ENCODE measurements at places on chromosomes 1 and 21. TPM values are rescaled to one million over a fixed set of nuclear protein-coding genes. Genes with fewer than 3 reads are reported as not detected.

- H3K4me1 ChIP-seq = no peaks in the 10 kb centered on the region
- no peaks in the 10 kb centered on the region for H3K27me3 ChIP-seq
- H3K27ac ChIP-seq = no peak overlapping the region
- no peak for DNase-seq
- no peak overlapping the region for H3K4me3 ChIP-seq
- H3K36me3 ChIP-seq = no peaks in the 10 kb centered on the region
Measured at GRCh38 chr1:180232521-180233043, 2.5 kb downstream of the LHX4 start.

- no peak overlapping the region for H3K27ac ChIP-seq
- H3K36me3 ChIP-seq = no peaks in the 10 kb centered on the region
- no peaks in the 10 kb centered on the region for H3K27me3 ChIP-seq
- H3K4me3 ChIP-seq = no peak overlapping the region
- H3K4me1 ChIP-seq = no peaks in the 10 kb centered on the region
- DNase-seq = no peak
Measured at GRCh38 chr1:50568782-50569181, 145.5 kb upstream of the DMRTA2 start.

DNA sequence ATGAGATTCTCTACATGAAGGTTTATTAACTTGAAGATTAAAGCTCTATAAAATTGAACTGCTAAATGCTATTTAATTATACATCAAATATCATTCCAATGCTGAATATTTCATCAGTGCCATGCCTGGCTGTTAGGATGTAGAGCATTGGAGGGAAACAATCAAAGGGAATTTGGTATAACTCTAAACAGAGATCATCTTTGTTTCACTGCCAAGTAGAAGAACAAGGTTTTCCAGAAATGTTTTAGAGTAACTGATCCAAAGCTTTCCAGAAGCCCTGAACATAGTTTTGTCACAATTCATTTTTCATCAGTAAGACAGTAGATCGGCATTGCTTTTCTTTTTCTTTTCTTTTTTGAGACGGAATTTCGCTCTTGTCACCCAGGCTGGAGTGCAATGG is 5.9 kb upstream of the DSTYK start:
- no peaks in the 10 kb centered on the region for H3K4me1 ChIP-seq
- H3K4me3 ChIP-seq = no peak overlapping the region
- H3K27ac ChIP-seq = no peak overlapping the region
- DNase-seq = no peak
- H3K36me3 ChIP-seq = no peaks in the 10 kb centered on the region

DNA sequence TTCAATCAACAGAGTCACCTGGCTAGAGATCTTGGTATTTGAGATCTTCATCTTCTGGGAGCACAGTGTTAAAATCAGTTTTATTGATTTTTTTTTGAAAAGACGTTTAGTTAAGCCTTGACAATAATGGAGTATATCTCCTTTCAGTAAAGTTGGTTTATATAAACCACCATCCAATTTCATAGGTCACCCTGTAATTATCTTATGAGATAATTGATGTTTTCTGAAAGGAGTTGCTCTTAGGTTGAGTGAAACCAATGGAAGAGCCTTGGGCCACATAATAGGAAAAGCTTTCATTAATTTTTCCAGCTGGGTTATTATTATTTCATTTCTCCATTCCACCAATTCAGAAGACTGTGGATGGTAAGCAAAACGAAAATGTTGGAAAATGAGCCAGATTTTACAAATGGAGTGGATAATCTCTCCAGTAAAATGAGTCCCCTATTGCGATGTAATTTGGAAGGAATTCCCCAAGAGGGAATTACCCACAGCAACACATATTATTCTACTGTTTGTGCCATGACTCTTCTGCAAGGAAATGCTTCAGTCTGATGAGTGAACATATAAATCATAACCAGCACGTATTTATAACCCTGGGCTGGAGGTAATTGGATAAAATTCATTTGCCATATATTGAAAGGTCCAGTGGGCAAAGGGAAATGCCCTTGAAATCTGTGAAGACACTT is 46.2 kb upstream of the TINAGL1 start:
- H3K4me1 ChIP-seq = no peaks in the 10 kb centered on the region
- H3K27me3 ChIP-seq = no peaks in the 10 kb centered on the region
- no peaks in the 10 kb centered on the region for H3K36me3 ChIP-seq
- no peak overlapping the region for H3K27ac ChIP-seq
- H3K4me3 ChIP-seq = no peak overlapping the region
- no peak for DNase-seq

DNA sequence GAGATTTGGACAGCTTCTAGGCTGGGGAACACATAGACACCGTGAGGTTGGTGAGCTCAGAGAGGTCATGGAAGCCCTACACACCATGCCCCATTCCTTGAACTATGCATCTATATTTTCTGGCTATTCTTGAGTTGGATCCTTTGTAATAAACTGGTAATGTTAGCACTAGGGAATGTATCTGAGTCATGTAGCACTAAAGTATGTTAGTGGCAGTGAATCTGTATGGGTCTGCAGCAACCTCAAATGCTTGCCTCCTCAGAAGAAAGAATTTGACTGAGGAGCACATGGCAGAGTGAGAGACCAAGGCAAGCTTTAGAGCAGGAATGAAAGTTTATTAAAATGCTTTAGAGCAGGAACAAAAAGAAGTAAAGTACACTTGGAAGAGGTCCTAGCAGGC is 43.7 kb upstream of the LRRC7 start:
- no peak overlapping the region for H3K4me3 ChIP-seq
- H3K27me3 ChIP-seq = no peaks in the 10 kb centered on the region
- no peak for DNase-seq
- H3K4me1 ChIP-seq = no peaks in the 10 kb centered on the region
- no peaks in the 10 kb centered on the region for H3K36me3 ChIP-seq
- no peak overlapping the region for H3K27ac ChIP-seq

DNA sequence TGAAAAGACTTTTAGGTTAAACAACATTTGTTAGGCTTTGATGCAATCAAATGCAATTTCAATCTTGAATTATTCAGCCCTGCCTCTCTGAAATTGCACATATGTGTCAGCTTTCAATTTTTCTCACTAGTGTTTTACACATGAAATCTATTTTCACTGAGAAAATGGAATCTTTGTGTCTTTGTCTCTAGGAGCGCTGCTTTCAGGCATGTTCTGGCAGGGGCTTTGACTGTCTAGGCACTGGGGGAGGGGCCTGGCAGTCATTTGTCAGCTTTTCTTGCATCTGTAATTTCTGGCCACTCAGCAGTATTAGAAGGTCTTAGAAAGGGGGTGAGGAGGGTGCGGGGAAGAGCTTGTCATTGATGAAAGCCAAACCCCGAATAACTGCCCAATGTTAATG is 264.4 kb downstream of the PTPRC start:
- no peaks in the 10 kb centered on the region for H3K27me3 ChIP-seq
- H3K36me3 ChIP-seq = no peaks in the 10 kb centered on the region
- no peaks in the 10 kb centered on the region for H3K4me1 ChIP-seq
- DNase-seq = no peak

GRCh38 chr1:16927256-16927655 is 5.5 kb downstream of the CROCC start:
- H3K27ac ChIP-seq = no peak overlapping the region
- H3K4me3 ChIP-seq = no peak overlapping the region

GRCh38 chr1:180603850-180604226 is 28.0 kb upstream of the XPR1 start:
- H3K36me3 ChIP-seq = no peaks in the 10 kb centered on the region
- no peaks in the 10 kb centered on the region for H3K27me3 ChIP-seq
- no peak overlapping the region for H3K27ac ChIP-seq
- DNase-seq = no peak
- H3K4me3 ChIP-seq = no peak overlapping the region
- H3K4me1 ChIP-seq = no peaks in the 10 kb centered on the region

- no peaks in the 10 kb centered on the region for H3K4me1 ChIP-seq
- H3K27ac ChIP-seq = no peak overlapping the region
- H3K27me3 ChIP-seq = no peaks in the 10 kb centered on the region
- no peaks in the 10 kb centered on the region for H3K36me3 ChIP-seq
Measured at GRCh38 chr1:165116732-165117131, 239.8 kb downstream of the LMX1A start.

DNA sequence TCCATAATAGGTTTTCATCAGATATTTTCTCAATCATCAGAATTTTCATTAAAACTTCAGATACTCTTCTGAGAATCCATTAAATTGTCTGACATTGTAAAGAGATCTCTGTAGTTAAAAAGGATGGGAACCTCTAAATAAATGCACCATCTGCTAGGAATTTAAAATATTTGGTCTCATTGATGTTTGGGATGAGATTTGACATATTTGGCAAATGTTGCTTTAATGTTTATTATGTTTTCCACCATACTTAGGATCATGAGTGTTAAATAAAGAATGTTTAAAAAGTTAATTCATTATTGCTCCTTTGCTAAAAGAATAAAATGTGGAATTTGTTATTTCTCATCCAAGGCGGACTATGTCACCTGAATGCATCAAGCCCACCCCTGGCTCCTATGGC is 85.5 kb upstream of the VANGL1 start:
- H3K27ac ChIP-seq = no peak overlapping the region
- H3K36me3 ChIP-seq = no peaks in the 10 kb centered on the region
- no peak for DNase-seq
- H3K4me1 ChIP-seq = no peaks in the 10 kb centered on the region

DNA sequence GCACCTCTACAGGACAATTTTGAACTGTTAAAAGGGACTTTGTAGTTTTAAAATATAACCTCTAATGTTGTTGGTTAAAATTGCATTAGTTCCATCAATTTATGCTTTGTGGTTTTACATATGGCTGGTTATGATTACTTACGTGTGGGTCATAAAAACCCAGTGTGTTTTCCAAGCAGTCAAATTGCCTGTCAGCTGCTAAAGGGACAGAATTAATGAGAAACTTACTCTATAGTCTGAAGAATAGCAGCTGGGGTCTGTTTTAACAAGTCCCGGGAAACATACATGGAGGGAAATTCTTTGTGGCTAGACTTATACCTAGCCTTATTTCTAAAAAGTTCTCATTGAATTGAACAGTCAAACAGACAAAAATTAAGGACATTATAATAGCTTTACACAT is 820.9 kb upstream of the ADGRL4 start:
- H3K27ac ChIP-seq = no peak overlapping the region
- H3K36me3 ChIP-seq = no peaks in the 10 kb centered on the region
- H3K4me3 ChIP-seq = no peak overlapping the region
- H3K27me3 ChIP-seq = no peaks in the 10 kb centered on the region

The ELF3 gene
- total RNA-seq = 0.68 TPM

The FAM177B gene
- 0.18 TPM for total RNA-seq
